Inflammatory macrophage treated with lipopolysaccharide for 1 hour (primary cell): ENCODE measurements at places on chromosomes 16 and 17.

DNA sequence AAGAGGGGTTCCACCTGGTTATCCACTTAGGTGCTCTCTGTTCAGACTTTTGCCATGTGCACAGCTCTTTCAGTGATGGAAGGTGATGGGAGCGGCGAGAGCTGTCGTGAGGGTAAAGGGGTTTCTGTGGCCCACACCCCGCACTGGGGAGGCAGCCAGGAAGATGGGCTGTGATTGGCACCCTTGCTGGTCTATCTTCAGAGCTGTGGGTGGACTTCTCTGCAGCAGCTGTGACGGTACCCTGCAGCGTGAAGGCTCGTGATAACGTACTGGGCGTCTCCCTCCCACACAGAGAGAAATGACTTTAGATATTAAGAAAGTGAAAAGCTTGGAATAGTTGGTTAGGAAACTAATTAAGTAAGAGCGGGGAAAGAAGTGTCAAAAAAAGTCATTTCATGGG lies 45.8 kb downstream of the MPRIP start:
- peak; percentile 52 for DNase-seq

GRCh38 chr17:40129498-40129897 lies 7.7 kb downstream of the MSL1 start:
- DNase-seq, result no peak

DNA sequence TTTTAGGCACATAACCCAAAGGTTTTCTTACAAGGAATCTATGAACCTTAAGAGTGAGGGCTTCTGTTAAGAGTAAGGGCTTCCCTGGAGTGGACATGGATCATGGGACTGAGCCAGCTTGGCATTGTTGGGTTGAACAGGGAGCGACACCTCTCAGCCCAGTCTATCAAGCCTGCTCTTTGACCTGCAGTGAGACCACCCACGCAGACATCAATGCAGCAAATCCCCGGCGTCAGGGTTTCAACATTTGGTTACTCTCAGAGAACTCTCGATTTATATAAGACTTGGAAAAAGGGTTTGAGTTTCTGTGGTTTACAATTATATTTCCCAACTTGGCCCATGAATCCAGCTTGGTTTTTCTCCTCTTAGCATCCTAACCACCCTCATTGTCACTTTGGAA lies 299.9 kb downstream of the WWOX start:
- DNase-seq, result no peak

GRCh38 chr16:23374721-23375510 lies 72.8 kb downstream of the SCNN1B start:
- no peak for DNase-seq

GRCh38 chr16:80518436-80518835 lies 22.4 kb upstream of the DYNLRB2 start:
- no peak for DNase-seq

GRCh38 chr17:47801906-47802305 lies 19.7 kb downstream of the OSBPL7 start:
- DNase-seq, result no peak

DNA sequence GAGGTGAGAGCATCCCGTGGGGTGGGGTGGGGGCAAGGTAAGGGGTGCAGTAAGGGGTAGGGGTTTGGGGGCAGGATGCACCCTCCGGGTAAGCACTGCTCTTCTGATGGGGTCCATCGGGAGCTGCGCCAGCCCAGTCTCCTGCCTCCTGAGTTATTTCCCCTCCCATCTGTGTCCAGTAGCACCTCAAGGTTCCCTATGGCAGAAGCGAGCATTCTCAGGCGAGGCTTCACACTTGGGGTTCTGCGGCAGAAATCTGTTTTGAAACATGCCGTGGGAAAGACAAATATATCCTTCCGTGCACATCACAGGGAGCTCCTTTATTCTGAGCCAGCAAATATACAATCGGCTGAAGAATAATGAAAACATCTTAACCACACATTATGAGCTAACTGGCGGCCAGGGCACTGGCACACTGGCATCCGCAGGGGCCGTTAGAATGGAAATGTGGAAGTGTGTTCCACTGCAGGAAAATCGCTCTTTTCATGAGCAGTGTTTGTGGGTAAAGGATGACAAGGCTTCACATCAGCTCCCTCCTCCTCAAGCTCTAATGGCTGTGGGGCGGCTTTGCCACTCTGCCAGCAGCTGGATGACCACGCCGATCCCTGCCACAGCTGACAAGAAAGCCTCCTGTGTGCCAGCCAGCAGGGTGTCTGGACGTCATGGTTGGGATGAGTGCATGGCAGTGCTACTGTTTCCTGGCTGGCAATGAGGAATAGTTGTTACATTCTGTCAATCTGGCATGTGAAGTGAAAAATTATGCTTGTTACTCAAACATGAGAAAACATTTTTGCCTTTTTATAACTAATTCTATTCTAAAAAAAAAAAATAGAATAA lies 20.0 kb downstream of the MTHFSD start:
- DNase-seq, result no peak

DNA sequence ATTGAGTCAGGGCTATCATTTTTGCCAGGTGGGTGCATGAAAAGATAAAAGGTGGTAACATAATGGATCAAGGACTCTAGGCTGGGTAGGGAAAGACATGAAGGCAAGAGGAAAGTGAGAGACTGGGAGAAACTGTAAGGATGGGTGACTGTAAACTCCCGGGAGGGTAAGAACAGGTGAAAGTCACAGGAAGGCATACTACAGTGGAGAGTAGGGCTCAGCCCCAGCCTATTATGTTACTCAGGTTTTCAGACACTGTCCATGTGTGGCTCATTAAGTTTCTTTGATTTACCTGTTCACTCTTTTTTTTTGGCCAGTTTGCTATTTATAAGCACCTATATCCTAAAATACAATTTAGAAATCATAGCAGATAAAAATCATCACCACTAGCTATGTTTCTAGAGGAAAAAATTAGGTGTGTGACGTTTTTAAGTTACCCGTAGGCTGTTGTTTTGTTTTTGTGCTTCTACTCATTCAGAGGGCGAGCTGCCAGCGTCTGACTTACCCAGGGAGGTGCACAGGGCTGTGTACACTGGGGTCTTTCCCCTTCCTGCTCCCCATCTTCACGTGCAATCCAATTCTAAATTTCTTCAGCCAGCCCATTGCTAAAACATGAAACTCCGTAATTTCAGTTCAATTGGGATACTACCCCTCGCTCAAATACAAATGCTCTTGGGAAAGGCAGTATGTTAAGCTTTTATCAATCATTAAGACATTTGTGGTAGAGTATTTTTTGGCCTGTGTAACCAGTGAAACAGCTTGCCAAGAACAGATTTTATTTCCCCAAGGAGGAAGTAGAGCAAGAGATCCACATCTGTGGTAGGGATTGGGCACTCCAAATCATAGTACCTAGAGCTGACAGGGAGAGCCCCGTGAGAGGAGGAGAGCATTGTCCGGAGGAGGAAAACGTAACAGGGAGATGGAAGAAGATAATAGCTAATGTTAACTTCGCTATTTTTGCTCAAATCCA lies 21.7 kb upstream of the VWA3A start:
- DNase-seq, result no peak

DNA sequence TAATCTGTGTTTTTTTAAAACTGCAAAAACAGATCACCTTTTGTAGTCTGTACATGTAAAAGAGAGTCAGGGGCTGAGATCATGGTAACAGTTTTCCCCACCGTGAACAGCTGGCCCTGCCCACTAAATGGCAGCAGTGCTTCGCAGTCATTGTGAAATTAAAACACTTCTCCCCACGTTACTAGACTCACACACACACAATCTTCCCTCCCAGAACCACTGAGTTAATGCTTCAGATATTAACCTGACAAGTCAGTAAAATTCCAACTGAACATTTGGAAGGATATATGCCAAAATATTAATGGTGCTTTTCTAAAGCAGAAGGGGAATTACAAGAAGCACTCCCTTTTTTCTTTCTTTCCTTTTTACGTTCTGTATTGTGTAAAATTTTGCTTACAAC lies 1.2 kb upstream of the CD300LG start:
- no peak for DNase-seq

DNA sequence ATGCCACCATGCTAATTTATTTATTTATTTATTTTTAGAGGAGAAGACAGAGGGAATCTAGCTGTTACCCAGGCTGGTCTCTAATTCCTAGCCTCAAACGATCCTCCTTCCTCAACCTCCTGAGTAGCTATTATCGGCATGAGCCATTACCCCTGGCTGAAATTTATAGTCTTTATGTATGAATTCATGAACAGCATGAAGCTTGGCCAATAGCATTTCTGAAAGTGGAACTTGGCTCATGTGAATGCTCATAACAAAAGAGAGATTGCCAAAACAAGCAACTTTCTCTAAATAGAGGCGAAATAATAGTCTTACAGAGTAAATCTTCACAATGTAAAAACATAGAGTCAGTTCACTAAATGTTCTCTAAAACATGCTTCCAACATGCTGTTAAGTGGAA lies 30.1 kb upstream of the SMURF2 start:
- DNase-seq, result no peak

GRCh38 chr17:64449545-64449944 lies 630 bp downstream of the MILR1 start:
- DNase-seq, result peak; percentile 64

- no peak for DNase-seq
Measured at GRCh38 chr17:67867591-67867990, 42.3 kb downstream of the BPTF start.

- no peak for DNase-seq
Measured at GRCh38 chr17:63491977-63492618, 15.2 kb downstream of the ACE start.

DNA sequence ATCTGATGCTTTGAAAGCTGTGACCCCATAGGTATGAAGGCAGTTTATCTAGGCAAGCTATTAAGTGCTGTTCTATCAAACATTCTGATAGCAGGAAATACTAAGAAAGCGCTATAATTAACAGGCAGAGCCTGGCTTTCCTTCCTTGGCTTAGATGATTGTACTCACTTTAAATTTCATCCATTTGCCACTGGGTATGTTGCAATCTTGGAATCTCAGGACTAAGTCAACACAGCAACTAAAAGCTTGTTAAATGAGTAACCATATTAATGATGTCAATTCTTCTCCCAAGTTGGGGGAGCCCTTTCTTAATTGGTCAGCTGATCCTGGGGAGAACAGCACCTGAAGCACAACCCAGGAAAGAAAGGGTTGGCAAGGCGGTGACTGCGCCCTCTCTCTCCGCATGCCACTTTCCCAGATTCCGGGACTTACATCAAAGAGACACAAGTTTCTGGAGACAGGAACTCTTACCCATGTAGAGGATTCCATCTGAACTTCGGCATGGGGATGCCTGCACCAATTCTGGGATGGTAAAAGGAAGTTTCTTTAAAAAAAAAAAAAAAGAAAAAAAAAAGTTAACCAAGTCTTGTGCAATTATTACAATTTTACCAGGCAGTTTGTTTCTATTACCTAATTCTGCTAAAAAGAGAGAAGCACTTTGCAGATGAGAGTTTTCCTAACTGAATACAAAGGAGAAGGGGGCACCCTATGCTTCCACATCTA lies 54.4 kb upstream of the ICAM2 start:
- DNase-seq, result peak; percentile 92

GRCh38 chr17:12070561-12070960 lies 49.9 kb downstream of the MAP2K4 start:
- DNase-seq, result no peak

- no peak for DNase-seq
Measured at GRCh38 chr17:2067608-2068024, 12.7 kb downstream of the HIC1 start.

DNA sequence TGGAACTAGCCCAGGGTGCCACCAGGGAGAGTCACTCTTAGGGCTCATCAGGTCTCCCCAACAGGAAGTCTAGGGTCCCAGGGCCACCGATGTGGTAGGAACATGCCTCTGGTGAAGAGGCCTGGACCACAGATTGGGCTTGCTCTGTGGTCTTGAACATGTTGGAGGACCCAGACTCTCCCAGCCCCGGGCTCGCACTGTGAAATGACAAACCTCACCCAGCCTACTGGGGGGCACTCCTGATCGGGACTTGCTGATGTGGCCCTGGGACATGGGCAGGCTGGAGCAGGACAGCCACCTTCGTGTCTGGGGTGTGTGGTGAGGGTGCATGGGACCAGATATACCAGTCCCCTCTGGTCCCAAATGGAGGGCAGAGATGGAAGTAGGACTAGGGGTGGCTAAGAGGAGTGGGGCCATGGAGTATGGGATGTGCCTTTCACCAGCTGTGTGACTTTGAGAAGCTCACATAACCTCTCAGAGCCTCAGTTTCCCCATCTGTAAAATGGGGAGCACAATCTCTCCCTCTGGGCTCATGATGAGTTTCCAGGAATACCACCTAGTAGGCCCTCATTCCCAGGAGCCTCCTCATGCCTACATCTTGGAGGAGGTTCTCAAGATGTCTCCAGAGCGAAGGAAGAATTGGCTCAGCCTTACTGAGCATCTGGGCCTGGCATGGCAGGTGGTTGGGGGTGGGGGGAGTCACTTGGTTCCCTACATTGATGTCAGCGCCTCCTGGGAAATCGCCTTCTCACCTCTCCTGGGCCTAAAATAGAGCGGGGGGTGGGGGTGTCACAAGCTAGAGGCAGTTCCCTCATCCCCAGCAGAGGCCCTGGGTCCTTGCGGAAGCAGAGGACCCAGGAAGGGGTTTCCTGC lies 1.5 kb upstream of the ADAM11 start:
- DNase-seq, result no peak

DNA sequence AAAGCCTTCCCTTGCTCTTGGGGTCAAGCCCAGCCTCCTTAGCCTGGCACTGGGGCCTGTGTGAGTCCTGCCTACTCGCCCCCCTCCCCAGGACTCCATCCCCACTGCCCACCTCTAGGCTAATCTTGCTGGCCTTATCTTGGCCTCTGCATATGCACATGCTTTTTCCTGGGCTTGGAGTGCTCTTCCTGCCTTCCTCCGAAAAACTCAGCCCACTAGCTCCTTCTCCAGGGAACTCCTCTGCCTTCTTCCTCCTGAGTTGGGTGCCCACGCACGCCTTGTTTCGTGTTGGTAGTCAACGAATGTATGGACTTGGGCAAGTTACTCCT lies 16.5 kb downstream of the TBX2 start:
- DNase-seq, result no peak

DNA sequence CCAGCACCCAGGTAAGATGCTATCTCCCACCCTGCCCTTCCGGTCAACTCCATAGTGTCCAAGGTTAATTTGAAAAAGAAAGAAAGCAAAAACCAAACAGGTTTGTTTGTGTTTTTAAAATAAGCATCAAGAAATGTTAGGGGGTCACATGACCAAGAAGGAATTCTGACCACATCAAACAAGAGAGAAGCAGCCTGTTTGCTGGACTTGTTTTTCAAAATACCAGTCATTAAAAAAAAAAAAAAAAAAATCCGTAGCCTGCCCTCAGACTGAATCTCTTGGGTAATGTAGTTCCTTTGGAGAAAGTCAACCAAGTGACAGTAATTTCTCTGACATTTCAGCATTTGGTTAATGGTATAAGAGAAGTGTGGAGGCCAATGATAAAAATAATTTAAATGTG lies 38.4 kb downstream of the HNF1B start:
- DNase-seq, result no peak

GRCh38 chr16:64751906-64752305 lies 370.0 kb downstream of the CDH11 start:
- no peak for DNase-seq

- DNase-seq, result no peak
Measured at GRCh38 chr16:17342031-17342430, 128.7 kb downstream of the XYLT1 start.

DNA sequence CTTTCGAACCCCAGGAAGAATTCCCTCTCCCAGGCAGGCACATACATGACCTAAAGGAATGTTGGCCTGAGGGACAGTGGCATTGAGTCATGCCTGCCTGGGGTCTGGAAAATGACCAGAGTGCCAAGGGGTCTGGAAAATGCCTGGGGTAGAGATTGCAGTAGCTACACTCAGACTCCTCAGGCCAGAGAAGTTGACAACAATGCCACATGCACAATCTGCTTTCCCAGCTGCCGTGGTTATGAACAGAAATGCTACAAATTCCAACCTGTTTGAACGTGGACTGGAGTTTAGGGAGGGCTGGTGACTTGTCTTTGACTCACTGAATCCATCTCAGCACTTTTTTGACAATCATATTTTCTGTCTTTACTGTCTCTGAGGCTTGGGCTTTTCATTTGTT lies 250.0 kb downstream of the ABCC12 start:
- DNase-seq, result no peak
